Left cardiac atrium (tissue), 4 donors: ENCODE measurements at places on chromosomes 5 and 9. TPM values are rescaled to one million over a fixed set of nuclear protein-coding genes. Genes with fewer than 3 reads are reported as not detected.

SLC23A1 gene
- total RNA-seq, result not detected

MCC gene
- 18.2 TPM for total RNA-seq

FST gene
- 10.5 TPM for total RNA-seq

SLC25A2 gene
- not detected for total RNA-seq

BTNL3 gene
- 0.13 TPM for total RNA-seq

CLK4 gene
- 17.5 TPM for total RNA-seq
